ENCODE measurements at places on chromosomes 6 and 20.
A peak's percentile ranks its signal among the peaks of the same experiment; 100 is the strongest.

GRCh38 chr6:143397227-143398222 lies 53.0 kb downstream of the ADAT2 start:
- peak; percentile 31 for DNase-seq

- DNase-seq = no peak
Measured at GRCh38 chr20:38203337-38203980, 38.4 kb upstream of the TGM2 start.

GRCh38 chr6:137497721-137498463 lies 3.7 kb upstream of the OLIG3 start:
- no peak for DNase-seq

DNA sequence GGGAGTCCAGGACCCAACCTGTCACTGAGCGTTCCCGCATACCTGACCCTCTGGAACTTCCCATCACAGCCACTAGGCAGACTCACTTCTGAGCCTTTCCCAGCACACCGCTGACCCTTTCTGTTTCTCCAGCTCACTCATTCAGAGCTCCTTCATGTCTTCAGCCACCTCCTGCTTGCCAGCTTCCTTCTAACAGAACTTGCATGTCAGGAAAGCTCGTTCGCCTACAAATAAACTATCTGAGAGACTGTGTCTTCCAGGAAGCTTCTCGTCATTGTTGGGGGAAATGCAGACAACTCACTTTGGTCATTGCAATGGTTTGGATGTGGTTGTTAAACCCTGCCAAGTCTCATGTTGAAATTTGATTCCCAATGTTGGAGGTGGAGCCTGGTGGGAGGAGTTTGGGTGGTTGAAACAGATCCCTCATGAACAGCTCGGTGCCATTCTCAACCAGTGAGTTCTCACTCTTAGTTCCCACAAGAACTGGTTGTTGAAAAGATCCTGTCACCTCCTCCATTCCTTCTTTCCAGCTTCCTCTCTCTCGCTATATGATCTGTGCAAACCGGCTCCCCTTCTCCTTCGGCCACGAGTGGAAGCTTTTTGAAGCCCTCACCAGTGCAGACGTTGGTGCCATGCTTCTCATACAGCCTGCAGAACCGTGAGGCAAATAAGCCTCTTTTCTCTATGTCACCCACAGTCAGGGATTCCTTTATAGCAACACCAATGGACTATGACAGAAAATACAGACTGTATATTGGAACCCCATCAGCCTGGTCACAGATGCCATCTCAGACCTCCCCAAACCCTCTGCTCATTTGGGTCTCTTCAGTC lies 1.4 kb upstream of the MUC21 start:
- DNase-seq = peak; percentile 73

- no peak for DNase-seq
Measured at GRCh38 chr6:101961357-101961756, 567.8 kb downstream of the GRIK2 start.

DNA sequence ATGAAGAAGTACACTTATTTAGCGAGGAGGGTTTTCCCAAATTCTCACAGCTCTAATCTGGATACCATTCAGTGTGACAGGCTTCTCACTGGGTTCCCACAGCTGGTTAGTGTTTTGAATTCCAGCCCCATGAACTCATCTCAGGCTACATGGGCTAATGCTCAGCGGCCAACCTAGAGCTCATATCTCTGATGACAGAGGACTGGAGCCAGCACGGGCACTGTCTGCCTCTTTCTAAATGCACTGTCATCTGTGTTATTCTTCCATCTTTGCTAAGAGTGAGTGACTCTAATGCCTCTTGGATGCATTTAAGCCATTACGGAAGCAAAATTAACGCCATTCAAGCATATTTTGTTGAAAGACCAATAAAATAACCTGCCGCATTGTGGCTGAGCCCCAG lies 308.9 kb upstream of the JAG1 start:
- peak; percentile 93 for DNase-seq

GRCh38 chr20:11234181-11234580 lies 560.4 kb upstream of the JAG1 start:
- DNase-seq = no peak

DNA sequence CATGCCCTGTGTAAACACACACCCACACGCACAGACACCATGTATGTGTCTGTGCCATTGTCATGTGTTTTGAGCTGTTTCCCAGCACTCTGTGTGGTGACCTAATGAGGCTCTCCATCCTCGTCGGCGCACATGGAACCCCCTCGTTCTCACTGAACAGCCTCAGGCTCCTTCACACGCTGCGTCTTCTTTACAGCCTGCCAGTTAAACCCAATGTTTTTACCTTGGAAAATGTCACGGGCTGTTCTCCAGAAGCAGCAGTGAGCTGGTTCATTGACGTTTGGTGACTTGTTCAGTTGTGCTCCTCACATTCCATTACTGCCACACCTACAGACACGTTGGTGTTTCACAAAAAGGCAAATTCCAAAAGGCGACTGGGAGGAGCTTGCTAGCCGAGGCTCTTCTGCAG lies 201.0 kb upstream of the FOXQ1 start:
- no peak for DNase-seq

- no peak for DNase-seq
Measured at GRCh38 chr6:87154641-87154992, 748 bp upstream of the ZNF292 start.

- DNase-seq = no peak
Measured at GRCh38 chr6:7410851-7411250, 21.2 kb downstream of the RIOK1 start.

- DNase-seq = no peak
Measured at GRCh38 chr6:157693867-157694266, 129.2 kb upstream of the SNX9 start.

GRCh38 chr6:167575158-167575696 lies 250.3 kb downstream of the TTLL2 start:
- DNase-seq = no peak

GRCh38 chr6:1496836-1497760 lies 107.7 kb downstream of the FOXF2 start:
- no peak for DNase-seq

DNA sequence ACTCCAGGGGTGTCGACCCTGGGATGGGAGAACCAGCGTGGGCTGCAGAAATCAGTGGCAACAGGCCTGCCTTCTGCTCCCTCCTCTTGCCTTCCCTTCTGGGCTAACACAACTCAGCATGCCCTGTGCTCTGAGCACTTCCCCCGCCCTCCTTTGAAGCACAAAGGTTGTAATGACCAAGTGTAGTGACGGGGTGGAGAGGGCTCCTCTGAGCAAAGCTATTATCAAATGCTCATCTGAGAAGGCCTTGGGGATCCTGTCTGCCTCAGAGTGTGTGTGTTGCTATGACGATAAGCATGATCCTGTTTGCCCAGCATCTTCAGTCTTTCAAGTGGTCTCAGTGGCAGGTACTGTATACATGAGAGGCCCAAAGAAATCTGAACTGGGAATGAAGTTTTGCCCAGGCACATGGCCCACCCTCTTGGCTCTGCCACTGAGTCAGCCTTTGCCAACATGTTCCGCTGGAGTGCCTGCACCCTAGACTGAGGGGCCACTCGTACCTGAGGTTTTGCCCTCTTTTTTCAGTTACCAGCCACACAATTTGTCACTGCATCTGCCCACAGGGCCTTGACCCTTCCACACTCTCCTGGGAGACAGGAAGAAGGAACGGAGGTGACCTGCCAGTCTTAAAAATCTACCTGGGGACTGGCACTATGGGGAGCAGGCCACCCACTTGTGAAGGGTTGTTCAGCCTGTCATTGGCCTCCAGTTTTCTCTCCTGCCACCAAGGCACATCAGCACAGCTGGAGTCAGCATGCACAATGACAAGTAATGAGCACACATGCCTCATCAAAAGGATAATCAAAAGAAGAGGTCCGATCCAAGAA lies 74.5 kb downstream of the GFOD1 start:
- DNase-seq = no peak

- DNase-seq = no peak
Measured at GRCh38 chr6:90036963-90037362, 142.7 kb downstream of the GJA10 start.

Data from adipocyte (in vitro differentiated cells).